ENCODE measurements at places on chromosomes 1 and 21.

DNA sequence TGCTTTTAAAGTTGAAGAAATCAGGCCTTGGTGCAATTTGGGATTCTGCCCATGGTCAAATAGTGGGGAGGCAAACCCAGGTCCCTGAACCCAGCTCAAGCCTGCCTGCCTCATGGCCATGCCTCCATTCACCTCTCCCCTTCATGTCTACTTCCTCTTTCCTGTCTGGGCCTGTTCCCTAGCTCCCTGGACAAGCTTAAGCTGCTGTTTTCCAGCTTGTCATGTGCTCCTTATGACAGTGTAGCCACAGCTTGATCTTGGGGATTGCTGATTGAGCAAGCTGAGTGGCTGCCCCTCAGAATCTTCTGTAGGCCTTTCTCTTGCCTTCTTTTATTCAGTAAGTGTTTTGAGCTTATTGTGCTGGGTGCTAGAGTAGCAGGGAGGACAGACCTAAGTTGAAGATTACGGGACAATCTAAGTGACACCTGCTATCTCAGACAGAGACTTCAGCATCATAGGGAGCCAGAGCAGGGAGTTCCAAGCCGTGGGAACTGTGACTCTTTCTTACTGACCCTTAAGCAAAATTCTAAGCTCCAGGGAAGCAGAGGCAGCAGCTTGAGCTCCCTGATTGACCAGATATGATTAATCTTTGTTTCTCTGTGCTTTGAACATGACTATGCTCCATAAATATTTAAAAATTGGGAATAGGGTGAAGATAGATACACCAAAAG, 520 bp upstream of the MR1 start:
- peak; percentile 36 for DNase-seq

DNA sequence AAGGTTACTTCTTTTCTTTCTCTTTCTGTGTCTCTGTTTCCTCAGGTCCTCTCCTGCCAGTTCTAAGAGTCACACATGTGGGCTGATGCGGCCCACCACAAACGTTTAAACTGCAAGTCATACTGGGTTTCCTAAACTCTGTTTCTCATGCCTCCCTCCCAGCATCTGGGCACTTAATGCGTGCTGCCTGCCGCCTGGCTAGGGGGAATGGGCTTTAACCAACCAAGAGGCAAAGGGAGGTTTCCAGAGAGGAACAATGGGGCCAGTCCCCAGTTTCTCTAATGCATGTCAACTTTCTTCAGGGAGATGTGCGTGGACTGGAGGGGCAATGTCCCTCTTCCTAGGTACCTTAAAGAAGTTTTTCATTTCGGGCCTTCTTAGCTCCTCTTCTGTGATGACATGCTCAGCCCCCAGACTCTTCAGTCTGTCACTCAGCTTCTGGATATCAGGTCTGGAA, 19.9 kb upstream of the SRSF4 start:
- DNase-seq = no peak

- DNase-seq = no peak
Observed at GRCh38 chr1:178871551-178872320, 859 bp upstream of the ANGPTL1 start.

GRCh38 chr1:32870615-32871363, at the start of gene FNDC5:
Gene FNDC5, minus strand, starts transcription at chr1:32870912.
- DNase-seq = no peak

DNA sequence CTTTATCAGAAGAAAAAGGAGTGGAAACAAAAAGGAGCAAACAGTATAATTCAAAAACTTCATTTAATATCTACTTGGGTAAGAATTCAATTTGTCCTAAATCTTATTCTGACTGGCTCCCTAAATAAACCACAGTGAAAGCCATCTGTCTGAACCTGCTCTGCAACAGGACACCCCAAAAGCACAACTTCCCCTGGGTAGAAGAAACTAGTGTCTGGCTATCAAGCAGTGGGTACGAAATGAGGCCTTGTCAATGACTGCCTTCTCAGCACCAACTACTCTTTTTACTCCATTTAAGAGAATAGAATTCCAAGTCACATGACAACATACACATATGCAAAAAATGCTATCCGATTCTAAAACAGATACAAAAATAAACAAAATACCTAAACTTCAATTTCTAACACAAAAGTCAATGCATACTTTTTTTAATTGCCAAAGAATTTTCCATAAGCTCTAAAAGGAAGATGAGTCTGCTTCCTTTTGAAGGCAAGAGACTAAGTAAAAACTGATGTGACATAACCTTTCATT, 206.8 kb downstream of the SLC45A1 start:
- no peak for DNase-seq

DNA sequence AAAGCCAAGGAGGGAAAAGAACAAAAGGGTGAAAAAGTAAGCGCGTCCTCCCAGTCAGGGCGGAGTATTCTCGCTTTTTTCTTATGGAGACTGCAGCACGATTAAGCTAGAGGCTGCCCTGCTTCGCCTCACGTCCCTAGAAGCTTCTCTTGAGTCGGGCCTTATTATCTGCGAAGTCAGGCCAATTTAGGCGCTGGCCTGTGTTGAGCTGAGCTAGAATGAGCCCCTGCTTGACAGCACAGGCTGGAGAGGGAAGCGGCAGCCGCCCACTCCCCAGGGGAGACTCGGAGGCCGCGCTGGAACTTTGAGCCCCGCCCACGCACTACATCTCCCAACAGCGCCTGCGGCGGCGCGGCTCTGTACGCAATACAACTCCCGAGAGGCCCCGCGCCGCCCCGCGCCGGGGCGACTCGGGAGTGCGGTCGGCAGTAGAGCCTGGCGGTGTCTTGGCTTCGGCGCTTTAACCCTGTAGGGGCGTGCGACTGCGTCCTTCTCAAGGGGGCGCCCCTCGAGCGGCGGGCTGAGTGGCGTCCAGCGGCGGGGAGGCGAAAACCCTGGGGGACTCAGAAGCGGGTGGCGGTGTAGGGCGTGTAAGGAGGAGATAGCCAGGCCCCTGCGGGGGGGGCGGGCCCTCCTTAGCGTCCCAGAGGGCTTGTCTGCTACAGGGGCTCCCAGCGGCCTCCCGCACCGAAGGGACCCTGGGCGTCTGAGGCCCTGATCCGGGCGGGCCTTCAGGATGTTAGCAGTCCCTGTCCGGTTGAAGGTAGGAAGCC, 888 bp downstream of the ZNF436 start:
- DNase-seq = peak; percentile 94

DNA sequence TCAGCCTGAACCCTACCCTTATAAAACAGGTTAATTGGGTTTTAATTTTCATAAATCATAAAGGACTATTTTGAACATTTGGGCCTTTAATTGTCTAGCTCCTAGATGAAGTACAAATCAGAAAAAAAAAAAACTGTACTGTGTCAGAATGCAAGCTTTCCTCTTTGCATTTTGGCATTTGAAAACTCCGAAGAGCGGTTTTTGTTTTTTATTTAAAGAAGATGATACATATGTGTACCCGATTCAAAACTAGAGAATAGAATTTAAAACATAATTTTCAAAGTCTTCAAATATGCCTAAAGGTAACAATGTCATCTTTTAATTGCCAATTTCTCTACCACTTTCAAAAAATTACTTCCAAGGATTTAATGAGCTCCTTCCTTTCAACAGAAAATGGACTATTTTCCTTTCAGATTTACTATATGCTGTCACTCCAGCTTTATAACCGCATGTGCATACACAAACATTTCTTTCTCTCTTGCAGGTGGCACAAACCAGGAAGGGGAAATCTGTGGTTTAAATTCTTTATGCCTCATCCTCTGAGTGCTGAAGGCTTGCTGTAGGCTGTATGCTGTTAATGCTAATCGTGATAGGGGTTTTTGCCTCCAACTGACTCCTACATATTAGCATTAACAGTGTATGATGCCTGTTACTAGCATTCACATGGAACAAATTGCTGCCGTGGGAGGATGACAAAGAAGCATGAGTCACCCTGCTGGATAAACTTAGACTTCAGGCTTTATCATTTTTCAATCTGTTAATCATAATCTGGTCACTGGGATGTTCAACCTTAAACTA, 33.7 kb downstream of the MRPL39 start:
- DNase-seq = peak; percentile 65

- DNase-seq = no peak
Observed at GRCh38 chr1:58803858-58804257, 20.0 kb upstream of the JUN start.

- no peak for DNase-seq
Observed at GRCh38 chr1:84686223-84686622, 4.0 kb downstream of the SSX2IP start.

DNA sequence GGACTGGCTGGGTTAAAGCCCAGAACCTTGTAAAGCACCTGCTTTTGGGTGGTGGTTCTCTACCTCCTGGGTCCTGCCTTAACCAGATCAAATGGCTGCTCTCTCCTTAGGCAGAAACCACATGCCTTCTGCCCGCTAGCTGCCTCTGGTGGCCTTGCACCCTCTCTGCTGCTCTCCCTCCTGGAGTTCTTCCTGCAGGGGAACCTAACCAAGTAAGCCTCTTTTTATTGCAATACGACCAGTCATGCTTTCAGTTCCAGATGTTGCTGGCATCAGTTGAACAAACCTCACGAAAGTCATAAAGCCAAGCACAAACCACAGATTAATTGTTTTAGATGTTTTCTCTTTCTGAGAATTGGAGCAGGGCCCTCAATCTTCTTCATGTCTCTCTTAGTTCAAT, 118.9 kb downstream of the GDAP2 start:
- no peak for DNase-seq

- DNase-seq = no peak
Observed at GRCh38 chr21:15795533-15795932, 65.8 kb downstream of the USP25 start.

DNA sequence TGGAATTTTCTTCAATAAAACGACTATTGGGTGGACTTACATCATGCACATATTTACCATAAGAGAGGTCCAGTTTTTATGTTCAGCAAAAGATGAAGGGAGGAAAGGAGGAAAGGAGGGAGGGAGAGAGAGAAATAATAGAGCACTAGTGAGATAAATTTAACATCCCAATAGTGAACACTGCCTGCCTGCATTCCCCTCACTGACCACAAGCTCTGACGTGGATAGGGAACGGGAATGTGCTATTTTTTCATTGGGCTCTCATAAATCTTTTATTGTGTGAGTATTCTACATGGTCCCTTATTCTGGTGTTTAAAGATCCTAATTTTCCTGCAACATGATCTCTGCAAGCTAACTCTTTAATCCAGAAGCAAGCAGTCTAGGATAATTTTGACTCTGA, 82.1 kb downstream of the TTC3 start:
- DNase-seq = no peak

GRCh38 chr1:47662068-47662467, 224.2 kb downstream of the FOXD2 start:
- no peak for DNase-seq

- DNase-seq = no peak
Observed at GRCh38 chr1:36087233-36088123, 1.2 kb upstream of the ADPRS start.

- no peak for DNase-seq
Observed at GRCh38 chr1:2861988-2862813, 60.7 kb upstream of the TTC34 start.

GRCh38 chr1:113747376-113747775, 11.9 kb downstream of the PHTF1 start:
- no peak for DNase-seq
